MM.1S (cell line): ENCODE measurements at places on chromosomes 2 and 18.

- H3K27me3 ChIP-seq, result no peaks in the 10 kb centered on the region
- no peaks in the 10 kb centered on the region for H3K36me3 ChIP-seq
- peaks cover 14% of the 10 kb centered on the region for H3K4me1 ChIP-seq
- H3K4me3 ChIP-seq, result no peak overlapping the region
Measured at GRCh38 chr2:20567159-20567925, 83.6 kb downstream of the HS1BP3 start.

DNA sequence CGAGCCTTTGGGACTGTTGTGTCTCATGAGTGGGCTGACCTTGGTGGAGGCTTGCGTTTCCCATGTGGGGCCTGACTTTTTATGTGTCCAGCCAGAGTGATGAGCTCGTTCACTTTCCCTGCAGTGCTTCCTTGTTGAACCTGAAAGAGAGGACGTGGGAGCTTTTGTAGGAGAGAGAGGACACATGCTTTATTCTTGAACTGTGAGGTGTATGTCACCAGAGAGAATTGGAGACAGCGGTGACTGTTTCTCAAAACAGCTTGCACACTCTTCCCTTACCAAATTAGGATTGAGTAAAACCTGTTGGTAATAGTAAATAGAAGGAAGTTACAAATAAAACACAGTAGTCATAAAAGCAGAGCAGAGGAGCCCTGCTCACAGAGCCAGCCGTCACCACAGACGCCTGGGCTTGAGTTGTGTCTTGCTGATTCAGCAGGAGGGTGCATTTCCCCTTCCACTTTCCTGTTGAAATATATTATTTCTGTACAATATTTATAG is 60.7 kb downstream of the INPP4A start:
- H3K27ac ChIP-seq, result peak overlapping the region; percentile 97
- H3K4me1 ChIP-seq, result peaks cover 74% of the 10 kb centered on the region
- no peaks in the 10 kb centered on the region for H3K27me3 ChIP-seq
- H3K36me3 ChIP-seq, result peaks cover 7% of the 10 kb centered on the region; the same call in 1 of the 2 replicates
- peak; percentile 77 for DNase-seq

GRCh38 chr18:36454848-36455458 is 157.4 kb downstream of the FHOD3 start:
- no peak overlapping the region for H3K4me3 ChIP-seq
- H3K27me3 ChIP-seq, result no peaks in the 10 kb centered on the region
- H3K27ac ChIP-seq, result no peak overlapping the region

- H3K36me3 ChIP-seq, result no peaks in the 10 kb centered on the region
- no peaks in the 10 kb centered on the region for H3K4me1 ChIP-seq
- DNase-seq, result no peak
- no peaks in the 10 kb centered on the region for H3K27me3 ChIP-seq
Measured at GRCh38 chr2:47499621-47500309, 96.8 kb downstream of the MSH2 start.

DNA sequence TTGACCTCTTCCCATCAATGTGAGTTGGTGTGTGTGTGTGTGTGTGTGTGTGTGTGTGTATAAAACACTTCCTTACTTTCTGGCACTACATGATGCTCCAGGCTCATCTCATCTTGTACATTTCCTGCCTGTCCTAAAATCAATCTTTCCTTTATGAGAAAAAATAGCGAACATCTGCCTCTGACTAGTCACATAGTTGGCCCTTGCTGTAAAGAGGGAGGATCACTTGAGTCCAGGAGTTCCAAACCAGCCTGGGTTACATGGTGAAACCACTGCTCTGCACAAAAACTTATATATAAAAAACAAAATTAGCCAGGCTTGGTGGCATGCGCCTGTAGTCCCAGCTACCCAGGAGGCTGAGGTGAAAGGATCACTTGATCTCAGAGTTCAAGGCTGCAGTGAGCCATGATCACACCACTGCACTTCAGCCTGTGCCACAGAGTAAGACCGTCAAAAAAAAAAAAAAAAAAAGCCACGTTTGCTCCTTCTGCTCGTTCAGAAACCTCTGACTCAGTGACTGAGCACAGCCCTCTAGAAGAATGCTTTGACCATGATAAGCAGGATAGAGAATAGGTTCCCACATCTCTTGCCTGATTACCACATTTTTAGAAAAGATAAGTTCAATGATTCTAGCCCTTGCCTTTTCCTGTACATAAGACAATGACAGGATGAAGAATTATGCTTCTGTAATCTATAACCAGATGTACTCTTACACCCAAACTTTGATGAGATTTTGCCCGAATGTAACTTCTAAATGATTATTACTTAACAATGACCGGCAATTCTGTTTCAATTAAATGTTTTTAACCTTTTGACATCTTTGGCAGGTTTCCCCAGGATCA is 45.2 kb upstream of the ST3GAL5 start:
- no peaks in the 10 kb centered on the region for H3K36me3 ChIP-seq
- H3K27me3 ChIP-seq, result no peaks in the 10 kb centered on the region
- 0 out of 2 replicates have a peak, but pooled peaks cover 4% of the 10 kb centered on the region for H3K4me1 ChIP-seq
- H3K4me3 ChIP-seq, result no peak overlapping the region

DNA sequence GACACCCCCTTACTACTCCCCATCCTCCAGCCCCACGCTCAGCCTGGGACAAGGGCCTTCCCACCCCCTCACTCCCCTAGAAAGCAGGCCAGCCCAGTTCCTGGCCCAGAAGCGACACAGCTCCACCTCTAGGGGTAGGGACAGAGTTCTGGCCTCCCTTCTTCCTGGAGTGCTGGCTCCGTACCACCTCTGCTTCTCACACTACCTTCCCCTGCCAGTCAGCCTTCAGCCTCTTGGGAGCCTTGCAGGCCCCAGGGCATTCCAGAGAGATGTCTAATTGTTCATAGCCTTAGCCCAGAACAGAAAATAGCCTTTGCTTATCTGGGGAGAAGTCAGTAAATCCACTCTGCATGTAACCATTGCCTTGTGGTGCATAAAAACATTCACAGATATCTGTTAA is 13.1 kb upstream of the CATIP start:
- no peaks in the 10 kb centered on the region for H3K36me3 ChIP-seq
- H3K4me3 ChIP-seq, result no peak overlapping the region
- H3K27me3 ChIP-seq, result no peaks in the 10 kb centered on the region
- H3K27ac ChIP-seq, result no peak overlapping the region
- H3K4me1 ChIP-seq, result no peaks in the 10 kb centered on the region

DNA sequence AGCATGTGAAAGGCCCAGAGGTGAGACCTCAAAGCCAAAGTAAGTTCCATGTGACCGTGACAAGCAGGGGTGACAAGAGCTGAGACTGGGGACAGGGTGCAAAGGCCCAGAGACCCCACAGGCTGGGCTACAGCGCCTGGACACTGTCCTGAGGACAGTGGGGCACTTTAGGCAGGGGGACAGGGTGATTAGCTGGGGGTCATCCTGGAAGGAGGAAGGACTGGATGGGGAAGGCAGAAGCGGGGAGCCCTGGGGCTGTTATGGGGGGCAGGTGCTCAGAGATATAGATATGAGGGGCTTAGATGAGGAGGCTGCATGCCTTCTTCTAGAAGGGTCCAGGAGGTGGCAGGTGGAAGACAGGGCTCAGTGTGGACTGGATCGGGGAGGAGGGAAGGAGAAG is 31.5 kb downstream of the KIF1A start:
- no peak overlapping the region for H3K27ac ChIP-seq
- peaks cover 33% of the 10 kb centered on the region for H3K27me3 ChIP-seq
- no peaks in the 10 kb centered on the region for H3K4me1 ChIP-seq
- H3K4me3 ChIP-seq, result no peak overlapping the region
- no peaks in the 10 kb centered on the region for H3K36me3 ChIP-seq
- DNase-seq, result no peak

DNA sequence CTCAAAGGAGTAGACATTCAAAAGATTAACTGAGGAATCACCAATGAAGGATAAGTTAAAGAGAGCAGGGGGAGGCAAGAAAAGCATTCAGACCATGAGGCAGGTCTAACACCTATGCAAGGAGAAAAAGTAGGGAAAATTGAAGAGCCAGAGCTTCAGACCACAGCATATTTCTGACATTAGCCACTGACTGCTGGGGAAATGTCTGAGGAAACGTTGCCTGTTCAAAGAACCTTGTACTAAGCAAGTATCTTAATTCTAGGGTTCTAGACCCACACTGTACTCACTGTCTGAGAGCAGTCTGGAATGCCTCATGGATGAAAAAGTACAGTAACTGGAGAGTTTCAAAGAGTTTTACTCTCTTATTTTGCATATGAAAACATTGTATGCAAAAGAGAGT is 39.5 kb upstream of the TFPI start:
- H3K27me3 ChIP-seq, result no peaks in the 10 kb centered on the region
- DNase-seq, result no peak
- H3K27ac ChIP-seq, result no peak overlapping the region
- no peaks in the 10 kb centered on the region for H3K4me1 ChIP-seq

DNA sequence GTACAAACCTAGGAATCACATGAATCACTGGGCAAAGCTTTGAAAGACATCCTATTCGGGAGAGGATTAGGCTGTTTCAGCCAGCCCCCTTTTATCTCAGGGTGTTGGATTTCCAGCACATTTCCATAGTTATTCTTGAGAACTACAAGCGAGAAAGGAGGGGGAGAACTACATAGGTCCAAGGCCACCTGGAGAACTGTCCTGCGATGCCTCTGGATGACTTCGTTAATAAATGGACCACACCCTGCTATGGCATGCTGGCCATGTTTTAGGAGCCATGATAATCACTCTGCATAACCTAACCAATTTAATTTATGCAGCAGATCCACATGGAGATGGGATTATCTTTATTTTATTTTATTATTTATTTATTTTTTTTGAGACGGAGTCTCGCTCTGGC is 29.9 kb downstream of the RHBDD1 start:
- H3K27me3 ChIP-seq, result no peaks in the 10 kb centered on the region
- no peak overlapping the region for H3K4me3 ChIP-seq
- DNase-seq, result no peak
- no peaks in the 10 kb centered on the region for H3K4me1 ChIP-seq

DNA sequence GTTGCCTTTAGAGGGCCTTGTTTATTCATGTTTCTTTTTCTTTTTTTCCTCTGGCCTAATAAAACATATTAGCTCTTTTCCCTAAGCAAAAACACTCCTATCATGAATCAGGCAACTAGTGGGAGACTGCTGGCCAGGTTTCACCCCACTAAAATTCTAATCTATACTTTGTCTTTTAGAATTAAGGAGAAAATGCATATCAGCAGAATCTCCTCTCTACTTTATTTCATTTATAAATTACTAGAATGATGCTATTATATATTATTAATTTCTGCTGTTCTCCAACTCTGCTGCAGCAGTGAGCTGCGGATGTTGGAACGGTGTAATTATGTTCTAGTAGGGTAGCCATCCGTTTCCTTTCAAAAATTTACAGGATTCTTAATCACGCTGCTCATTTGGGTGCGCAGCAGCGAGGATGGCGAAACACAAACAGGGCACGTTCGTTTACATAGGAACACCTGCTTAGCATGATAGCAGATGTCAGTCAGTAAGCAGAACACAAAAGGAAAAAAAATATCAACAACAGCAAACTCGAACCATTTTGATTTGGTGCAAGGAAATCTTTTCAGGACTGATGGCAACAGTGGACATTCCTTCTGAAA is 30.5 kb downstream of the ZEB2 start:
- no peak for DNase-seq
- no peaks in the 10 kb centered on the region for H3K27me3 ChIP-seq
- H3K4me1 ChIP-seq, result no peaks in the 10 kb centered on the region
- H3K36me3 ChIP-seq, result no peaks in the 10 kb centered on the region
- H3K27ac ChIP-seq, result no peak overlapping the region

DNA sequence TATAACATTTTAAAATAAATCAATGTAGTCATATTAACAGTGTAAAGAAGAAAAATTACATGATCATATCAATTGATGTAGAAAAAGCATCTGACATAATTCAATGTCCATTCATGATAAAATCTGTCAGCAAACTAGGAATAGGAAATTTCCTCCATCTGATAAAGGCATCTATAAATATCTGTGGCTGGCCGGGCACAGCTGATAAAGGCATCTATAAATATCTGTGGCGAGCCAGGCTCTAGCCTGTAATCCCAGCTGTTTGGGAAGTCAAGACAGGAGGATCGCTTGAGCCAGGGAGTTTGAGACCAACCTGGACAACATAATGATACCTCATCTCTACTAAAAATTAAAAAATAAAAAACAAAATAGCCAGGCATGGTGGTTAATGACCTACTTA is 18.1 kb upstream of the RANBP2 start:
- no peaks in the 10 kb centered on the region for H3K4me1 ChIP-seq
- H3K27me3 ChIP-seq, result no peaks in the 10 kb centered on the region
- no peak overlapping the region for H3K4me3 ChIP-seq
- no peak for DNase-seq
- no peaks in the 10 kb centered on the region for H3K36me3 ChIP-seq

GRCh38 chr2:233449081-233449901 is 95.0 kb downstream of the DGKD start:
- H3K27me3 ChIP-seq, result no peaks in the 10 kb centered on the region
- no peaks in the 10 kb centered on the region; the same call in 1 of the 2 replicates for H3K36me3 ChIP-seq
- no peaks in the 10 kb centered on the region for H3K4me1 ChIP-seq

GRCh38 chr2:120675460-120676130 is 60.1 kb upstream of the GLI2 start:
- H3K27me3 ChIP-seq, result peaks cover 22% of the 10 kb centered on the region
- H3K36me3 ChIP-seq, result no peaks in the 10 kb centered on the region
- no peak overlapping the region for H3K4me3 ChIP-seq
- peak; percentile 51 for DNase-seq

GRCh38 chr18:10732990-10733389 is 207.2 kb downstream of the NAPG start:
- no peaks in the 10 kb centered on the region for H3K27me3 ChIP-seq
- H3K4me1 ChIP-seq, result no peaks in the 10 kb centered on the region

DNA sequence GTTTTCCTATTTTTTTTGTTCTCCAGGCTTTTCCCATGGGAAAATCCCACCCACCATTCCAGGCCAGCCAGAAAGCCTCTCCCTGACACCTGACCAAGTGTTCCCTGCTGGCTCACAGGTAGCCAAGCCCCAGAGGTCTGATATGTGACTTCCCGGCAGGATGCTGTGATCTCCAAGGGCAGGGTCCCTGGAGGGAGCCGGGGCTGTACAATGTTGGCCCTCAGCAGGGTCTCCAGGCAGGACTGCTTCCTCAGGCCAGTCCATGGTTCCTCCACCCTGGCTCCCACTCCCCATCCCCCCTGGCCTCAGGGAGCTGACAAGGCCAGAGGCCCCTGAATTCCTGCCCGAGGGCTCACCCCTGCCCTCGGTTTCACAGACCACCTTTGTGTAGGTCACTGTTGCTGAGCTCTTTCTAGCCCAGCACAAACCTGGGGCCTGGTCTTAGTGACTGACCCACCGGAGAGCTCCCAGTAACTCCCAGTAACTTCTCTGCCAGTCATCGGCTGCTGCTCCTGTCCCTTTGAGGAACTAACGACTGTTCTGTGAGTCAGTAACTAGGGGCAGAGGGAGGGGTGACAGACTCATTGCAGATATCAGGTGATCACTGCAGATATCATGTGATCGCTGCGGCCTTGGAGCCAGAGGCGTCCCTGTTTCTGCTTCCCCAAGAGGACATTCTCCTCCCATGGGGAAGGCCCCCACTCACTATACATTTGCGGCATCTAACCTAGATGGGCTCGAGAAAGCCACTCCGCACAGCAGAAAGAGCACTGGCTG is 38.7 kb downstream of the SDC1 start:
- no peaks in the 10 kb centered on the region for H3K4me1 ChIP-seq
- H3K4me3 ChIP-seq, result no peak overlapping the region
- DNase-seq, result no peak
- H3K36me3 ChIP-seq, result no peaks in the 10 kb centered on the region

GRCh38 chr2:197075754-197076337 is 149.3 kb upstream of the PGAP1 start:
- no peak overlapping the region for H3K4me3 ChIP-seq
- H3K4me1 ChIP-seq, result peaks cover 30% of the 10 kb centered on the region
- no peak for DNase-seq
- H3K27me3 ChIP-seq, result no peaks in the 10 kb centered on the region
- H3K36me3 ChIP-seq, result 0 out of 2 replicates have a peak, but pooled peaks cover 3% of the 10 kb centered on the region

GRCh38 chr2:39027421-39027820 is 93.4 kb downstream of the SOS1 start:
- DNase-seq, result no peak
- H3K27me3 ChIP-seq, result no peaks in the 10 kb centered on the region
- no peak overlapping the region for H3K27ac ChIP-seq
- H3K4me3 ChIP-seq, result no peak overlapping the region
